NCI-H1436 treated with DMSO at 0.1 percent for 48 hours (cell line): ENCODE measurements at places on chromosomes 2 and 18.

GRCh38 chr18:23835091-23835490 lies 145.8 kb downstream of the LAMA3 start:
- no peak for DNase-seq

GRCh38 chr2:45925636-45926366 lies 274.3 kb downstream of the PRKCE start:
- no peak for DNase-seq

- DNase-seq: peak; percentile 49
Observed at GRCh38 chr18:55239740-55240139, 280.5 kb upstream of the CCDC68 start.

DNA sequence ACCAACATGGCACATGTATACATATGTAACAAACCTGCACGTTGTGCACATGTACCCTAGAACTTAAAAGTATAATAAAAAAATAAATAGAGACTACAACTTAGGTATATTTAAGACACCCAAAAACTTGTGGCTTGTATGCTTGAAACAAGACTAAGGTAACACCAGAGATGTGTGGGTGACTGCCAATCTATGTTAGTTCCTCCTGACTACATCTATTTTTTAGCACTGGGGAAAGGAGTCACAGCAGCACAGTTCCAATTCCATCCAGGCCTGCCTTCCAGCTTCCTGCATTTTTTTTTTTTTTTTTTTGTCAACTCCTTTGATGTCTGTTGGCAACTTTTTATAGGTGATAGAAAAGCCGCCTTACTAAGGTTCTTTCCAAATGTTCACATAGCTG lies 18.2 kb downstream of the C2orf69 start:
- no peak for DNase-seq

DNA sequence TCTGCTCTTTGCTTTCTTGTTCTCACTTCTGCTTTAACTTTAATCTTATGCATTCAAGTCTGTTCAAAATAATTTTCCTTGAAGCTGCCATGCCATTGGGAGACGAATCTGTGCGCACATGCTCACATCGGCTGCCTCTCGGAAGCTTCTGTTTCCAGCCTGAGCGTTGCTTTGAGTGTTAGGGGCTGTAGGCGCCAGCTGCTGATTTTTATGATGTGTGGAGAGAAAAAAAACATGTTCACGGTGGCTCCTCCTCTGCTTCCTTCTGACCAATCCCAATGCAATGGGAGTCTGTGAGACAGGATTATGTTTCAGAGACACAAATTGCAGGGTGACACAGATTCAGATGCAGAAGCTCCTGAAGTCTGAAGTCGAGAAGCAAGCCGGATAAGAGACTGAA lies at the start of gene MC4R:
TSS of gene MC4R (minus strand) at position 180 of the 400 bp plus-strand sequence. CDS start 426 bp downstream, outside the sequence.
- peak; percentile 91 for DNase-seq

GRCh38 chr2:33681364-33681757 lies 82.3 kb upstream of the FAM98A start:
- DNase-seq: no peak

DNA sequence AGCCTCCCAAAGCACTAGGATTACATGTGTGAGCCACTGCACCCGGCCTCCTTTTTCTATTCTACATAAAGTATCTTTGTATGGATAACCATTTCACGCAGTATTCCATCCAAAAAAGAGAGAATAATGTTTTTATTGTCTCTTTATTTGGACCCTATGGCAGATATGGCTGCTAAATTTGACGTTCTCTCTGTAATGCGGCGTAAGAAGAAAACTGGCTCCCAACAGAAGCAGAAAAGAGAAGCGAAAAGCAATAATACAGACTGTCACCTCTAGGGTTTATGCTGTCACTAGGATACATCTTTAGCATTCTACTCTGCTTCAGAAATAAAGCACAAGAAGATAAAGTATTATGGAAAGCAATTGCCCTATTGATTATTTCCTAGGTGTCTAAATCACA lies 55.9 kb downstream of the FN1 start:
- no peak for DNase-seq

- no peak for DNase-seq
Observed at GRCh38 chr2:62556086-62556485, 50.1 kb upstream of the TMEM17 start.

DNA sequence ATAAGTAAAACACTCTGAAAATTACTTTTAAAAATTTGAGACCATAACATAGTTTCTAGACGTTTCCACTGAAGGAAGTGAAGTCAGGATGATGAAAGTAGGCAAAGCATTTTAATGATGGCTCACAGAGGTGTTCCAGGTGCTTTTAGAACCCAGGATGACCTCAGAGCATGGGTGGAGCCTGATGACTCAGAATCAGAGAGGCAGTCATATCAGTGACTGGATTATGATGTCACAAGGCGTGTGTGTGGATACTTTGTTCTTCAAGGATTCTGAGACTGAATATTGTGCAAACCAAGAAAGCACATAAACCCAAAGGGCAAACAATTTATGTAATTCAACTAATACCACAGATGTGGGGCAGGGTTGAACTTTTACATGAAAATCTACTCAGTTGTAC lies 208.0 kb upstream of the FBXO11 start:
- DNase-seq: no peak

- DNase-seq: no peak
Observed at GRCh38 chr2:113698892-113699447, 57.5 kb downstream of the SLC35F5 start.

GRCh38 chr2:43084699-43085091 lies 141.7 kb downstream of the ZFP36L2 start:
- no peak for DNase-seq

DNA sequence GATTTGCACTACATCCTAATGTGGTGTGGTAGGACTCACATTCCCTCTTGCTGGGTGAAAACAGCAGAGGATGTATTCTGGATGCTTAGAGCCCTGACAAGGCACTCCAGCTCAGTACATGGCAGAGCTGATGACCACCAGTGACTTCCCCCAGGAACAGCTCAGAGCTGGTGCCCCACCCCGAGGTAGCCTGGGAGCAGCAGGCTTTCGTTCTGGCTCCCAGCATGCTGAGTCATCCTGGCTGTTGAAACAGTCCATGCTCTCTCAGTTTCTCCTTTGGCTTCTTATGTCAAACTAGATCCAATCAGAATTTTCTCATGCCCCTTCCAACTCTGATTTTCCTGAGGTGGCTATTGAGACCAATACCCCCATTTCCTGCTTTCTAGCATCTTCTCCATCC lies 438.2 kb downstream of the NBAS start:
- no peak for DNase-seq

DNA sequence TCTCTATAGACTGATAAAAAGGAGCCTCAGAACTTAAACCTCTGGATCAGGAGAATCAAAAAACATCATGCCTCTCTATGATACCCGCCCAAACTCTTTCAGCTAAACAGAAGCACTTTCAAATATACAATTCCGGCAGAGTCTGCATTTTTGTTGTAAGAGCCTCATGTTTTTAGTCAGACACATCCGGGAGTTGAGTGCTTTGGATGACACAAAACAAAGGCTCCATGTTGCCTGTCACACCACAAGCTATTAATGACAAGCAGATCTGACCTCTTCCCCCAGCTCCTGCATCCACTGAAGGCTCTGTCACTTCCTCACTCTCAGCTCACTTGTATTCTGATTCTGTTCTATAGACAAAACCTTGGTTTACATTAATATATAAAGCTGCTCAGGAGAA lies 33.2 kb downstream of the SLC38A11 start:
- no peak for DNase-seq

DNA sequence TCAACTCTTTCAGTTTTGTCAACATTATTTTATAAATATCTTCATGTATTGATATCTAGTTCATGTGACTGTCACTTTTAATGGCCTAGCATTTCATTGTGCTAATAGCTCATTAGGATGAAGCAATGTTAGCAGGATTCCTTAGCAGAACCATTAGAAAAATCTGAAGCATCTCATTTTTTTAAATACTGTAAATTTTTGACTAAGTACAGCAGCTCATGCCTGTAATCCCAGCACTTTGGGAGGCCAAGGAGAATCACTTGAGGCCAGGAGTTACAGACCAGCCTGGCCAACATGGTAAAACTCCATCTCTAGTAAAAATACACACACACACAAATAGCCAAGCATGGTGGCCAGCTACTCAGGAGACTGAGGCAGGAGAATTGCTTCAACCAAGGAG lies 15.6 kb upstream of the ANTXR1 start:
- DNase-seq: no peak

- no peak for DNase-seq
Observed at GRCh38 chr2:111236025-111236424, 115.3 kb downstream of the BCL2L11 start.

GRCh38 chr2:145116056-145116455 lies 596.1 kb upstream of the ZEB2 start:
- DNase-seq: no peak

GRCh38 chr2:84217456-84217855 lies 241.6 kb downstream of the SUCLG1 start:
- DNase-seq: no peak

DNA sequence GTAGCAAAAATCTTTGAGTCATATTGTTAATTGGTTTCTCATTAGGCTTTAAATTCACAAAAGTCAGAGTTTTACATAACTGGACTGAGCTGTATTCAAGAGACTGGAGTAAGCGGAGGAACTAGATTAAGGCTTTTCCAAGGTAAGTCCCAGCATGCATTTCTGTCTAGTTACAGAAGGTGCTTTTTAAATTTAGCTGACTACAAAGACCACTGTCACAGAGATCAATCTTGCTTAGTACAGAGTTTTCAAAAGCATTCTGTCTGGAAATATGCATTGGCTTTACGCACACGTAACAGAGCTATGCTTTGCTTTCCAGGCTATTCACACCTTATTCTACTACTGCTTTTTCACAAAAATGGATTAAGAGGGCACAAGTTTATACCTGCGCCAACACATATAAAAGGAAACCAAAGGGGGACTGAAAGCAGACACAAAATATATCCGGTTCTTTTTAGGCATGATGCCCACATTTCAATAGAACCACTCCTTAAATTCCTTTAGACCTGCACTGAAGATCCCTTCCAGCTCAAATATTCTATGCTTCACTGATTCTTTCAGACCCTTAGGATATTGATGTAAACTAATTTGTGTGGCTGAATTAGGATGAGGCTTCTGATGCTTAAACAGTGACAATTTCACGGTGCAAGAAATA lies 560.7 kb upstream of the CRIM1 start:
- no peak for DNase-seq

GRCh38 chr2:125710561-125710960 lies 945.4 kb upstream of the GYPC start:
- DNase-seq: no peak

GRCh38 chr2:153940511-153940910 lies 68.8 kb downstream of the GALNT13 start:
- no peak for DNase-seq

GRCh38 chr18:66141716-66142115 lies 390.9 kb downstream of the CDH7 start:
- no peak for DNase-seq

- DNase-seq: no peak
Observed at GRCh38 chr2:96108541-96109360, 7.6 kb downstream of the ADRA2B start.

DNA sequence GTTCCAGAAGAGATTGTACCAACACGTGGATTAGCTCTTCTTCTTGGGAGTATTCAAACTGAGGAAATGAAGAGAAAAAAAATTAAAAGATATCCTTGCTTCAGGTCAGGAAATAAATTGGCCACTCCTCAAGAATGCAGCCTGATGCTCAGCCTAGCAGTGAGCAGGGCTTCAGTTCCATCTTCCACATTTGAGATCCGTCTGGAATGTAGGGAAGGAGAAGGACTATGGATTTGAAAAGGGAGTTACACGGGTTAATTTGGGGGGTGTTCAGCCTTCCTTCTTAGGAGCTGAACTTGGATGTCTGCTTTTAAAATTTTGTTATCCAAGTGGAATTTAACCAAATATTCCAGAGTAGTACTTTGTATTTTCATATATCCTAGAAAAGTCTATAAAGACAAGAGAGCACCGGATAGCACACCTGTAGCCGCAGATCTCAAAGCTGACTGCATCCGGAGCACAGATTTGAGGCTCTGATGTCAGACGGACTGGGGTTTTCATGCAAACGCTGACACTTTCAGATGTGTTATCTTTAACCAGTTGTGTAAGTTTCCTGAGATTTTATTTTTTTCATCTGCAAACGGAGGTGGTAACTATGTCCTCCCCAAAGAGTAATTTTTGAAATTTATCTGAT lies 99.3 kb downstream of the COPS8 start:
- DNase-seq: no peak

GRCh38 chr2:86038291-86039081 lies 67.2 kb downstream of the POLR1A start:
- no peak for DNase-seq

GRCh38 chr2:54538537-54538936 lies 82.4 kb downstream of the SPTBN1 start:
- no peak for DNase-seq

- DNase-seq: no peak
Observed at GRCh38 chr2:144429396-144430112, 90.4 kb downstream of the ZEB2 start.
